ENCODE measurements at places on chromosomes 1 and 21.
A peak's percentile ranks its signal among the peaks of the same experiment; 100 is the strongest.

- no peak for DNase-seq
- no peaks in the 10 kb centered on the region for H3K36me3 ChIP-seq
- no peaks in the 10 kb centered on the region for H3K27me3 ChIP-seq
These were observed 60.8 kb upstream of the CLDN14 start for GRCh38 chr21:36540700-36541099.

DNA sequence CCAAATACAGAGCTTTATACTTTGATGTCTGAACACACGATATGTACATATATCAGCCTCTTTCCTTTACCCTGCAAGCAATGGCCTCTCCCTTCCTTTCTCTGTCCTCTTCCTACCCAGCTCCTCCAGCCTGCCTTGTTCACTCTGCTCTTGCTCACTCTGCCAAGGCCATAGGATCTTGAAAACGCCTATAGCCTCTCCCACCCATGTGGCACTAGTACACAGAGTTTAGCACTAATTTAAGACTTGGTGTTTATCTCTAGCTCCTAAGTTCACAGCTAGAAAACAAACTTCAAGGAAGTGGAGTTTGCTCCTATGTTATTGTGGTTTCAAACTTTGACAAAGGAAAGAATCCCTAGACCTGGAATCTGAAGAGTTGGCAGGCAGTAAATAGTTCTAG lies 225.0 kb upstream of the RUNX1 start:
- no peak overlapping the region for H3K4me3 ChIP-seq
- no peaks in the 10 kb centered on the region for H3K27me3 ChIP-seq
- no peaks in the 10 kb centered on the region for H3K36me3 ChIP-seq
- no peak for DNase-seq
- peak overlapping the region; percentile 69 for H3K27ac ChIP-seq

GRCh38 chr1:151774256-151774922 lies 11.1 kb upstream of the MRPL9 start:
- H3K27ac ChIP-seq: no peak overlapping the region
- no peak for DNase-seq
- peaks cover 47% of the 10 kb centered on the region for H3K36me3 ChIP-seq
- H3K27me3 ChIP-seq: no peaks in the 10 kb centered on the region
- no peak overlapping the region for H3K4me3 ChIP-seq

DNA sequence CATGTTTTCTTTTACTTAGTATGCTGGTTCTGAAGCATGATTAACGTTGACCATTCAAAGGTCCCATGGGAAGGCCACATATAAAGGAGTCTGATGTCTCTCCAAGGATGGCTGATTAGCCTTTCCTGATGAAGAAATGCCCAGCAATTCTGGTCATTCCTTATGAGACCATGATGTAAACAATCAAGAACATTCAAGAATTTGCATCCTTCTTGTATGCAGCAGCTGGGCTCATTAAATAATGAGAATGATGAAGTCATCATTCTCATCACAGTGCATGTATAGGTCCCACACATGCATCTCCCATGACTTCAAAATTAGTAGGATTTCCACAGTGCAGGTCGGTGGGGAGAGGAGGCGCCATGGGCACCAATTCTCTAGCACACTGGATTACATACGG lies 85.4 kb downstream of the APP start:
- no peak for DNase-seq
- no peaks in the 10 kb centered on the region for H3K27me3 ChIP-seq
- H3K27ac ChIP-seq: no peak overlapping the region
- no peaks in the 10 kb centered on the region for H3K4me1 ChIP-seq
- H3K4me3 ChIP-seq: no peak overlapping the region

DNA sequence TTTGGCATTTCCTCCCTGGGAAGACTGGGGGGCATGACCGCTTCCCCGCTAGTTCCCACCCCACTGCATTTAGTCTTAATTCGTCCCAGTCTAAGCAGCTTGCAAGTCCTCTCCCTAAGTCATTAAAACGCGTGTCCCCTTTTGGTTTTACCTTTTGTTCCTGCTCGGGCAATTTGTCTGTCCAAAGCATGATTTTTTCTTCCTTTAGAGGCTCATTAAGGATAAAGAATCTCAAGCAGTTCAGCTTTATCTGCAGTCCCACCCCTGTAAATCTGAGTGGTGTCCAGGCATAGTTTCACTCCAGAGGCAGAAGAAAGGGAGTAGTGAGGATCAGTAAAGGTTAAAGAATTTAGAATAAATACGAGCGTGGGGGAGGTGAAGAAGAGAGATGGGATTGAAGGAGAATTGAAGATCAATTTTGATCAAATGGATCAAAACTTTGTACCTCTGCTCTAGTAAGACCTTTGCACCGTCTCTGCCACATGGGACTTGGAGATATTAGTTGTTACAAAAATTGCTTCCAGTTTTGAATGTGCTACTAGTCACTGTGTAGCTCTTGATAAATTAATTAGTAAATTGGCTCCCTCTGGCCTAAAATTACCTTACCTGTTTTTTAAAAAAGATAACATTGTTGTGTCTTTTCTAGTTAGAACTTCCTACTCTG lies 989 bp upstream of the ETV3 start:
- peak overlapping the region; percentile 92 for H3K4me3 ChIP-seq
- DNase-seq: no peak
- H3K4me1 ChIP-seq: peaks cover 65% of the 10 kb centered on the region
- peaks cover 20% of the 10 kb centered on the region for H3K36me3 ChIP-seq
- peak overlapping the region; percentile 98 for H3K27ac ChIP-seq
- H3K27me3 ChIP-seq: no peaks in the 10 kb centered on the region

DNA sequence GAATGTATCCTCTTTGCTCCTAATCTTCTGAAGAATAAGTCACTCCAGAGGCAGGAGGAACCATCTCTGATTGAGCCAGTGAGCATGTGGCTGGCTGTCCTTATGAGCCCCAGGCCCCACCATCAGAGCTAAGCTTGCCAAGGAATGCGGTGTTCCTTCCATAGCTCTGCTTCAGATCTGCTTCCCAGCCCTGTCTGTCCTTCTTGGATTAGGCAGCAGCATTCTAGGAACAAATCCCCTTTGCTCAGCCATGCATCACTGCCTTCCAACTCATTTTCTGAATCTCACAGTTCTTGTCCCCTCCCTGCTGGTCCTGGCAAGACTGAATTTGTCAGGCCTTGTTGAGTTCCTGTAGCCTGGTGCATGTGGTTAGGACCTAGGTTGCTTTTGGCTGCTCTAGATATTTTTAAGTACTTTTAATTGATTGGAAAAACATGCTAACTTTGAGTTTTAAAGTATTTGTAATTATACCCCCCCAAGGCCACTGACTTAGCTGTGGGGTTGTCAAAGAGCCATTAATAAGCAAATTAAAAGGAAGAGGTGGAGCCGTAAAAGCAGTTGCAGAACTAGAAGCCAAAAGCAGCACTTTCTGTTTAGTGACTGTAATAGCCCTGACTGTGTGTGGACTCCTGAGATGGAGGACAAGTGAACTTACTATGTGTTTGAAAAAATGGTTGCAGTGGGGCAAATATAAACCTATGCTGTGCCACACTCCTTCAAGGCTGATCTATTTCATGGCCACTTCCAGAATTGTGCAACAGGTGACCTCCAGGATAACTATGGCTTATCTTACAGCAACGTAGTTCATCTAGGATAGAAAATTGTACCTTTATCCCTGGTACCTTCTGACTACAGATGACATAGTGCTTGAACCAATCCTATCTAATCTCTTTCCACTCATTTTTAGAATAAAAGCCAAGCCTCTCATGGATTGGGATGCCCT lies 61.3 kb upstream of the BACH1 start:
- DNase-seq: no peak
- H3K27ac ChIP-seq: peak overlapping the region; percentile 71
- no peak overlapping the region for H3K4me3 ChIP-seq
- no peaks in the 10 kb centered on the region for H3K27me3 ChIP-seq

DNA sequence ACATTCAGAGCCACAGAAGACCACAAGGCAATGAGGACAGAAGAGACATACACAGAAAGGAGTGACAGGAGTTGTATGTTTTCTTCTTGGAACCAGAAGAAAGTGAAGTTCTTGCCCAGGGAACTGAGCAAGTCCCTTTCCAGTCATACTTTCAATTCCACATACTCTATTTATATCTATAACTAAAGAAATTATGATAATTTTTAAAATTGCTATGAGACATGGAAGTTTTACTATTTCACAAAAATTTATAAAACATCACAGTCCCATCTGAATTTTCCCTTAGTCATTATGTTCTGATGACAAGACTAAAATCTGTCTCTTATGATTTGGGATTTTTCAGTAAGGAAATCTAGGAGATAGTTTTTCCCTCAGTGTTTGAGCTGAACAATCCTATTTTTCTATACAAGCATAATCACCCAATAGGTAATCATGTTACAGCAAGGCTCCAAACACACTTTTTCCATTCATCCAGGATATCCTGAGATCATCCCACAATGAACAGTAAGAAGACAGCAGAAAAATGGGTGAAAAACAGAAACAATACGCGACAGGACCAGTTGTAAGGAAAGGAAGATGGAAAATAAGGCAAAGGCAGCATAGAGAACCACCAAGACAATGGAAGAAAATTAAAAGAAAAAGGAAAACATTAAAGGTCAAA lies 154.6 kb downstream of the VAV3 start:
- no peaks in the 10 kb centered on the region for H3K27me3 ChIP-seq
- no peak overlapping the region for H3K4me3 ChIP-seq
- H3K4me1 ChIP-seq: no peaks in the 10 kb centered on the region
- H3K36me3 ChIP-seq: no peaks in the 10 kb centered on the region
- no peak overlapping the region for H3K27ac ChIP-seq
- no peak for DNase-seq

DNA sequence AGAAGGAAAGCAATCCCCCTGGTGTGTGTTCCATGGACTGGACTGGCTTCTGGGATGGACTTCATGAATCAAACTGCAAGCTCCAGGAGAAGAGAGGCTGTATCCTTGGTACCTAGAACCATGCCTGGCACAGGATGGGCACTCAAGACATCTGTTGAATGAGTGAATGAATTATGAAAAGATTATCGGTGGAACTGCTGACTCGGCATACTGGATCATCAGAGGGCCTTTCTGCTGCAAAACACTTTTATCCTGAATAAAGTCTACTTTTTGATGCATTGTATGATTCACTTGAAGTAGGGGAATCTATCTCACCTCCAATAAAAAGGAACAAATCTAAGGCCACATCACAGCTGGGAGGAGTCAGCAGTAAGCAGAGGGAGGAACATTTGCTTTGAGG lies 42.9 kb downstream of the DDX20 start:
- no peak overlapping the region for H3K27ac ChIP-seq
- no peak overlapping the region for H3K4me3 ChIP-seq
- H3K27me3 ChIP-seq: no peaks in the 10 kb centered on the region
- no peaks in the 10 kb centered on the region for H3K36me3 ChIP-seq

- no peak overlapping the region for H3K4me3 ChIP-seq
- DNase-seq: no peak
- H3K27ac ChIP-seq: no peak overlapping the region
These were observed 1805.5 kb downstream of the BRINP3 start for GRCh38 chr1:188672153-188672552.

All from esophagus squamous epithelium (tissue), 5 donors.